ENCODE measurements at places on chromosomes 12 and 14.

- no peak for DNase-seq
These were observed 1.3 kb upstream of the ARHGAP5 start for GRCh38 chr14:32075672-32076277.

DNA sequence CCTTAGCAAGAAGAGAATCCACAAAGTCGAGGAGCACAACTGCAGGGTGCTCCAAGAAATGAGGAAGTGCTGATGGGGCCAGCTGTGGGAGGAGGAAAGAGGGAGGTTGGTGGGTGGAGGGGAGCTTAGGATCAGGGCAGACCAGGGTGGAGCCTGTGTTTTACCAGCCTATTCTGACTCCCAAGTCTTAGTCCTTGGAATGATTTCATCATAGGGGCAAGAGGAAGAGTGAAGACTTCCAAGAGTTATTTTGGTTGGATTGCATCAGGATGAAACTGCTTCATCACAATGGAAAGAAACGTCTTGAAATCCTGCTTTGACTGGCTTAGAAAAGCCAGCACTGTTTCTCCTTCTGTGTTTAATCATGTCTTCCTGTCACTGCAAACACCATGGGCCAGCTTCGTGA lies 194.0 kb downstream of the DPF3 start:
- no peak for DNase-seq

GRCh38 chr14:36512585-36513003 lies 7.4 kb downstream of the NKX2-1 start:
- DNase-seq: no peak

GRCh38 chr12:88015825-88016224 lies 13.4 kb downstream of the C12orf50 start:
- no peak for DNase-seq

GRCh38 chr12:111038941-111039340 lies 118.6 kb upstream of the MYL2 start:
- no peak for DNase-seq

DNA sequence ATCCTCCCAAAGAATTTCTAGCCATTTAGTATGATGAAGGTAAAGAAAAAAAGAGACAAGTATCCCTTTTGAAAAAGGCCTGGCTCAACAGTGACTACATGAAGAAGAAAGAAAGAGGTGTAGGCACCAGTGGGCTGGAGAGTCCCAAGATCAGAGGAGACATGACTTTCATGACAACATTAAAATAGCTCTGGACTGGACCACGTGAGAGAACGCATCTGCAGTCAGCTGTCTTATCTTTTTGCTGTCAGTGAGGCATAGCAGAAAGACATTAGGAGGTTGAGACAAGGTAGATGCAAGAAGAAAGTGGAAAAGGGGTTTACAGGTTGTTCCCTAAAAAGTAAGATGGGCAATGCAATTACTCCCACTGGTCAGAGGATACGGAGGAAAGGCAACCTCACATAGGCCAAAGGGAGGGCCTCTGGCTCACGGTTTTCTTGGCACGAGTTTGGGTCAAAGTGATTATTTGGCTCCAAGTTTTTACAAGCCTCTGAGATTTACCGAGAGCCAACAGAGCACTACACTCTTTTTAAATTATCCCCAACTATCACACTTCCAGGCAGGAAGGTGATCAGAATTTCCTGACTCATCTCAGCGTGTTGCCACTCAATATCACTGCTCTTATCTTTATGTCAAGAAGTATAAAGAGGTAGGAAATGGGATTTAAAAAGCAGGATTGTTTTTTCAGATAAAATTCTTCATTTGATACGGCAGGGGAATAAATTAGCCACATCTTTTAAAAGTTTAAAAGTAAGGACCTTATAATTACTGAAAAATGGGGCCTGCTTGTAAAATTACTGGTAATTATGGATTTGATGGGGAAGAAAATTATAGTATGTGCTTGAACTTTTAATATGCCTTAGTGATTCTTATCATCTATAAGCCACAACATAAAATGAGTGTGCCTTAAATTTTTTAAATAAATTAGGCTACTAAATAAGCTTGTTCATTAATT lies 29.2 kb downstream of the TMTC1 start:
- DNase-seq: no peak

DNA sequence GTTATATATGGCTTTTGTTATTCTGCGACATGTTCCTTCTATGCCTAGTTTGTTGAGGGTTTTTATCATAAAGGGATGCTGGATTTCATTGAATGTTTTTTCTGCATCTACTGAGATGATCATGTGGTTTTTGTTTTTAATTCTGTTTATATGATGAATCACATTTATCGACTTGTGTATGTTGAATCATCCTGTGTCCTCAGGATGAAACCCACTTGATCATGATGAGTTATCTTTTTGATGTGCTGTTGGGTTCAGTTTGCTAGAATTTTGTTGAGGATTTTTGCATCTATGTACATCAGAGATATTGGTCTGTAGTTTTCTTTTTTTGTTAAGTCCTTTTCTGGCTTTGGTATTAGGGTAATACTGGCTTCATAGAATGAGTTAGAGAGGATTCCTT lies 291.2 kb downstream of the AKAP6 start:
- no peak for DNase-seq
